ENCODE measurements at places on chromosomes 3 and 15.

DNA sequence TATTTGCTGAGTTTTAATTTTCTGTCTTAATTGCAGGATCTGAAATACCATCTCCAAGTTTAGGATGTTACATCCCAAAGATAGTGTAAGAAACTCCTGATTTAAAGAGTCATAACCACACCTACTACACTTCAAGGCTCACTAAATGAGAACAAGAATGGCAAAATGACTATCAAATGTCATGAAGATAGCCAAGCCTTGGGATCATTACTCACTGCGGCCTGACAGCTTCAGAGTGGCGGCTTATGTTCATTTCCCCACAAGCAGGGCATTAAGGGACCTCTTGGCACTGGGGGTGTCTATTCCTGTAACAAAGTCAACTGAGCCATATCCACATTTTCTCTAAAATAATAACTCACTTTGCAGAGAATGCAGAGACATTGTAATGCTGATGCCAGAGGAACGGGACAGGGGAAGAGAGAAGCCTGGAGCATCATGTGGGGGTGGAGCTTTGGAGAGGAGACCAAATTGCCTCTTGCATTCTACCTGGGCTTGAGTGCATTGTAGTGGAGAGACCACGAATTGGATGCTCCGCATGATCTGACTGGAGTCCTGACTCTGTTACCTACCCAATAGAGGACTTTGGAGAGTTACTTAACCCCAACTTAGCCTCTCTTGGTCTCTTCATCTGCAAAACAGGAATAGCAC is 219.2 kb downstream of the OPA1 start:
- no peak for DNase-seq

- DNase-seq: no peak
These were observed 5.7 kb downstream of the VGLL4 start for GRCh38 chr3:11637901-11638458.

GRCh38 chr3:174938102-174938501 is 79.0 kb downstream of the NAALADL2 start:
- no peak for DNase-seq

DNA sequence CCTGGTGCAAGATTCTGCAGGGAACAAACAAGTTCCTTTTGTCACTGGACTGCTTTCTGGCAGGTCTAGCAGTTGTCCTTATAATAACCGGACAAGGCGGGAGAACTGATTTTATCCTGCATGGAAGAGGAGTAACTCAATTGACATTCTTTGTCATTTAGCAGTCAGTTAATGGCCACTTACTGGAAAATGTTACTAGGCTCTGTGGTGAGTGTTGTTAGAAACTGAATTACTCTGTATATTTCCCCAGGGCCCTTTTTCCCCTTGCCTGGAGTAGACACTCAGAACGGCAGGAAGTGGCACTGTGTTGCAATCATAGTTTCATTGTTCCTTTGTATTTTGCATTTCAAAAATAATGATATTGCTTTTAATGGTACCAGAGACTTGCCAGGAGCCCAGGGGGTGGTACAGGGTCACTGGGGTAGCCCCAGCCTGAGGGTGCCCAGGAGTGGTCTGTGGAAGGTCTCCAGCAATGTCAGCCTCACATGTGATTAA is 318.6 kb upstream of the LRRFIP2 start:
- DNase-seq: no peak

- no peak for DNase-seq
These were observed at the start of gene SOX14 for GRCh38 chr3:137764001-137764433. Gene SOX14, plus strand, starts transcription at chr3:137764315. Its CDS starts 470 bp downstream, at chr3:137764785.

Measured in CD4-positive, alpha-beta T cell treated with Interleukin-15 for 4 hours (primary cell).